ENCODE measurements at places on chromosomes 4 and X. TPM values are rescaled to one million over a fixed set of nuclear protein-coding genes. Genes with fewer than 3 reads are reported as not detected.

- no peak for DNase-seq
- H3K4me3 ChIP-seq = no peak overlapping the region
- no peaks in the 10 kb centered on the region for H3K36me3 ChIP-seq
- peaks cover 7% of the 10 kb centered on the region for H3K4me1 ChIP-seq
- H3K27ac ChIP-seq = no peak overlapping the region
- peaks cover 28% of the 10 kb centered on the region for H3K27me3 ChIP-seq
These were observed 2.8 kb downstream of the EREG start for GRCh38 chr4:74367656-74368290.

DNA sequence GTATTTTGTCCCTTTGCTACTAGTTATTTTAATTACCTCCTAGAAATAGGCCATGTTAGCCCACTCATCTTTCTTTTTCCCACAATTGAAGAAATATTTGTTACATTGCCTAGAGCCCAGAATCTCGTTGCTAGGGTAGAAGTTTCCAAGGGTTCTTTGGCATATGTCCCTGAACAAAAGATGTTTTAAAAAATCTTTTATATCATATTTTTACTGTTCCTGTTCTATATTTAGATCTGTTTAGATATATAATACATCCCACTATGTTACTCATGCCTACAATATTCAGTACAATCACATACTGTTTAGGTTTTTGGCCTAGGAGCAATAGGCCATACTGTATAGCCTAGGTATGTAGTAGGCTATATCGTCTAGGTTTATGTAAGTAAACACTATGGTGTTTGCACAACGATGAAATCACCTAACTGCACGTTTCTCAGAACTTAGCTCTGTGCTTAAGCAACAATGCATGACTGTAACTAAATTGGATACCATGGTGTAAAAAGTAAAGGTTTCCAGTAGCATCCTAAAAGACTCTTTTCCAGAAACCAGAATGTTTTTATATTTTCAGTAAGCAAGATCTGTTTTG lies 236.0 kb upstream of the SLIT2 start:
- H3K27me3 ChIP-seq = no peaks in the 10 kb centered on the region
- H3K27ac ChIP-seq = no peak overlapping the region
- H3K4me1 ChIP-seq = no peaks in the 10 kb centered on the region
- H3K4me3 ChIP-seq = no peak overlapping the region
- DNase-seq = no peak

DNA sequence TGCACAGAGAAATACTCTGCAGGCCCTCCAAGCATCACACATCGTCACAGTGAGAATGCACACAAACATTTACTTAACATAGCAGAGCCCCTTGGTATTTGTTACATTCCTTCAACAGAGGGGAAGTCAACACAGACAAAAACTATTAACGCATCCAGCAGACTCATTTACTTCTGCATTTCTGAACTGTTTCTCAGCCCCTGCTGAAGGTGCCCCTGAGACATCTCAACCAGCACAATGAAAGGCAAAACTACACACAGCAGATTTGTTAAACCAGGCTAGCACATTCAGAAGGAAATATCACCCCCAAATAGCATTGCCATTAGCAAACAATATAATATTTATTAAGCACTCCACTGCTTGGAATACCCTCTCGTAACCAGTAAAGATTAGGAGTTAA lies 367.0 kb downstream of the RAB28 start:
- no peak overlapping the region for H3K27ac ChIP-seq
- no peaks in the 10 kb centered on the region for H3K4me1 ChIP-seq
- H3K27me3 ChIP-seq = no peaks in the 10 kb centered on the region
- H3K4me3 ChIP-seq = no peak overlapping the region
- DNase-seq = no peak

GRCh38 chr4:84530871-84531270 lies 31.8 kb upstream of the NKX6-1 start:
- H3K27me3 ChIP-seq = no peaks in the 10 kb centered on the region
- no peaks in the 10 kb centered on the region for H3K4me1 ChIP-seq
- no peak overlapping the region for H3K27ac ChIP-seq
- no peak for DNase-seq
- H3K4me3 ChIP-seq = no peak overlapping the region
- no peaks in the 10 kb centered on the region for H3K36me3 ChIP-seq

DNA sequence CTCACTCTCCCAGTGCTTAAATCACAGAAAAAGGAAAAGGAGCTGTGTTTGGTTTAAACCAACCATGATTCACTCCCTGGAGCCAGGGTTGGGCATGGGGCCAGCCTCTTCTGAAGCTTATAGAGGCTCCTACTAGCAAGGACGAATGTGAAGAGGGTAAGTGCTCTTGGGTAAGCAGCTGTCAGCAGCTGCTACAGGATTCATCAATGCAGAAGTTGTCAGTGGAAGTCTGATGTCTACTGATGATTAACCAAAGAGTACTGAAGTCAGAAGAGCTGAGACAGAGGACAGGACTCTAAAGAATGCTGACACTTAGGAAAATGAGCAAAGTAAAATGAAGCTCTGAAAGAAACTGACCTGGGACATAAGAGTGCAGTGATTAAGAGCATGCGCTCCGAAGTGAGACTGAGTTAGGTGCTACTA lies 32.7 kb upstream of the JADE1 start:
- no peak overlapping the region for H3K4me3 ChIP-seq
- no peaks in the 10 kb centered on the region for H3K36me3 ChIP-seq
- no peak for DNase-seq
- H3K27me3 ChIP-seq = no peaks in the 10 kb centered on the region
- no peak overlapping the region for H3K27ac ChIP-seq

DNA sequence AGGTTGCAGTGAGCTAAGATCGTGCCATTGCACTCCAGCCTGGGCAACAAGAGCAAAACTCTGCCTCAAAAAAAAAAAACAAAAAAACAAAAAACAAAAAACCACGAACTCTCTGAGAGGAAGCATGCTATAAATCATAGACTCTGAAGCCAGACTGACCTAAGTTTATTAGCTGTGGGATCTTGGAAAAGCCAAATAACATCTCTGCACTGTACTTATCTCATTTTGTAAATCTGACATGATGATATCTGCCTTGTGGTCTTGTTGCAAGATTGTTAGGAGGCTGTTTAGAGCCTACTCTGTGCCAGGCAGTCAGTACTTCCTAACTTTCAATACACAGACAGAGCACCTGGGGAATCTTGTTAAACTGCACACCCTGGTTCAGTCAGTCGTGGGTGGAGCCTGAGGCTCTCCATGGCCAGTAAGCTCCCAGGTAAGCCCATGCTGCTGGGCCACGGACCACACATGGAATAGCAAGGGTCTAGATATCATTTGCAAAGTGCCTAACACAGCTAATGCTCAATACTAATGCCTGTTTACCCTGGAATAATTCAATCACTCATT lies 107.6 kb upstream of the SMIM10 start:
- H3K4me3 ChIP-seq = no peak overlapping the region
- no peaks in the 10 kb centered on the region for H3K36me3 ChIP-seq
- no peaks in the 10 kb centered on the region for H3K27me3 ChIP-seq
- 0 out of 2 replicates have a peak, but pooled peaks cover 4% of the 10 kb centered on the region for H3K4me1 ChIP-seq
- DNase-seq = no peak

DNA sequence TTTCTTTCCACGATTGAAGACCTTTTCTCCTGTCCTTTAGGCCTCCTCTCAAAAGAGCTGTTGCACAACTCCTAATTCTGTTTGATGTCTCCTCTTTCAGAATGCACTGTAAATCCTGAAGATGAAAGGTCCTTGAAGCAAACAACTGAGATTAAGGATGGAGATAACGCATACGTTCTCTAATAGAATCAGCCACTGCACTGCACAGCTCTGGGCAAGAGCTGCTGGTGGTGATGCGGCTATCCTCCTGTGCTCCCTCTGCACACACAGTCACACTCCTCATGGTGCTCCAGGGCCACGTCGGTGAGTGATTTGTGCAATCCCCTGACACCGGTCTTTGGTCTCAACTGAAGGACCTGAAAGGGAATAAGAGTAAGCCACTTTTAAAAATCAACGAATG lies 208.7 kb downstream of the PDGFC start:
- no peak for DNase-seq
- no peak overlapping the region for H3K4me3 ChIP-seq
- no peak overlapping the region for H3K27ac ChIP-seq
- no peaks in the 10 kb centered on the region for H3K4me1 ChIP-seq
- no peaks in the 10 kb centered on the region for H3K36me3 ChIP-seq

- DNase-seq = no peak
- peaks cover 20% of the 10 kb centered on the region for H3K4me1 ChIP-seq
- H3K27me3 ChIP-seq = no peaks in the 10 kb centered on the region
- H3K36me3 ChIP-seq = no peaks in the 10 kb centered on the region
- no peak overlapping the region for H3K4me3 ChIP-seq
- H3K27ac ChIP-seq = no peak overlapping the region
These were observed 207.7 kb upstream of the SLIT2 start for GRCh38 chr4:20043991-20044390.

DNA sequence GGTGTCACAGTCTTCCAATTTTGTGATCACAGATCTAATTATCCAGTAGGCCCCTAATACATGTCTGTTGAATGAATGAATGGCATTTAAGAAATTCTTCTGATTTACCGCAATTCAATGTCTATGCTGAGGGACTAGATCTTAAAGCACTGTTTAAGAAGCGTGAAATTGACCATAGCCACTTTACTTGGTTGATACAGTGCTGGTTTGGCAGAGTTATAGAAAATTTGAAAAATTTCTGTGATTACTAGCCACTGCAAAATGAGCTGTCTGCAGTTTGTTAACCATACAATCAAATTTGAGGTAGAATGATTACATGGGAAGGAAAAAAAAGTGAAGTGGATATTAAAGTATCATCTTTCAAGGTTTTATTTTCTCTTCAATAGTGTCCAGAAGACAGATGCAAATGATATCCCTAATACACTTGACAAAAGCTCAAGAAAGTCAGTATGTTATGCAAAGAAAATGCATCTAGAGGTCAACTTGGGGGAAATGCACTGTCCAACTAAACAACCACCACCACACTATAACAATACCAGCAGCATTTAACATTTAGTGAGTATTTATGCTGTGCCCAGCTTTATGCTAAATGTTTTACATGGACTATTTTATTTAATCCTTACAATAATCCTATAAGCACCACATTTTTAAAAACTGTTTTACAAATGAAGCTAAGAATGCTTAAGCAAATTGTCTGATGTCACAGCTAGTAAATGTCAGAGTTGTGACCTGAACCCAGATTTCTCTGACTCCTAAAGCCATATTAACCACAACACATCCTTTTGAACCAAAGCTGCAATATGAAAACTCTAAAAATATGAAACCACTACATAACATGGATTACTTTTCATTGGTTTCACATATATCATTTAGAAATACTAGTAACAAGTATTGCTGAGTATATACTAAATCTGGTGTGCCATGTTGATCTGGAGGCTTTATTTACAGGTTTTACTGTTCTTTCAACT lies 217.9 kb upstream of the MAB21L2 start:
- H3K36me3 ChIP-seq = no peaks in the 10 kb centered on the region
- H3K4me3 ChIP-seq = no peak overlapping the region
- no peak for DNase-seq
- peaks cover 17% of the 10 kb centered on the region for H3K27me3 ChIP-seq

DNA sequence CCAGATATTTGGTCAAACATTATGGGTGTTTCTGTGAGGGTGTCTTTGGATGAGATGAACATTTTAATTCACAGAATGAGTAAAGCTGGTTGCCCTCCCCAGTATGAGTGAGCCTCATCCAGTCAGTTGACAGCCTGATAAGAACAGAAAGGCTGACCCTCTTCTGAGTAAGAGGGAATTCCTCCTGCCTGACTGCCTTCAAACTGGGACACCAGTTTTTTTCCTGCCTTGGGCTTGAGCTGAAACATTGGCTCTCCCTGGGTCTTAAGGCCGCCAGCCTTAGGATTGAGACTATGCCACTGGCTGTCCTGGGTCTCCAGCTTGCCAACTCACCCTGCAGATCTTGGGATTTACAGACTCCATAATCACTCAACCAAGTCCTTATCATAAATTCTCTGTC lies 14.5 kb upstream of the MAML3 start:
- no peaks in the 10 kb centered on the region for H3K4me1 ChIP-seq
- H3K36me3 ChIP-seq = no peaks in the 10 kb centered on the region
- no peak overlapping the region for H3K4me3 ChIP-seq
- DNase-seq = peak; percentile 31
- no peaks in the 10 kb centered on the region for H3K27me3 ChIP-seq

DNA sequence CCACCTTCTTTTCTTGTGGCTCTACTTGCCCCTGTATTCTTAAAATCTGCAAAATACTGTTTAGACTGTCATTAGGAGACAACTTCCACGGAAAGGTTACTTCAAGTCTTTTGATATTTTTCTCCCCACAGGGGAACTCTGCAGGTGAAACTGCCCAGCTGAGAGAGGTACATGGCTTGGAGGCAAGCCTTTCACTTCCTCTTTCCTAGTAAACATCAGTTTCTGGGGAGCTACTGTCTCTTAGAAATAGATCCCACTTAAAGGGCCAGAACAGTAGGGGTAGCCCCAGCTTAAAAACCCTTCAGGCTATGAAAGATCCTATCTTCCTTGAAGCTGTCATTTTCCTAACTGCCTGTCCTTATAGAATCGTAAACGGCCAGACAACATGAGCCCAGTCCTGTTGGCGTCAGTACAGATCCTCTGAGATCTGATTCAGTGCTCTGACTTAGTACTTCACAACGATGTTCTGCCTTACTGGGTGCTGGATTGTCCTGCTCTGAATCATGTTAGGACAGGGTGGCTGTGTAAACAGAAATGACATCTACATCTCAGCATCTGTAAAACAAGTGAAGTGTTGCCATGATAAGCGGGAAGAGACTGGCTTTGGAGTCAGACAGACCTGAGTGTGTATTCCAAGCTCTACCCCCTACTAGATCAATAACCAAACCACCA lies 102.1 kb downstream of the ITIH6 start:
- no peak for DNase-seq
- H3K4me1 ChIP-seq = no peaks in the 10 kb centered on the region
- H3K36me3 ChIP-seq = no peaks in the 10 kb centered on the region
- H3K27me3 ChIP-seq = no peaks in the 10 kb centered on the region
- no peak overlapping the region for H3K4me3 ChIP-seq
- H3K27ac ChIP-seq = no peak overlapping the region

GRCh38 chr4:113837397-113837796 lies 75.9 kb upstream of the CAMK2D start:
- H3K4me1 ChIP-seq = no peaks in the 10 kb centered on the region
- no peak overlapping the region for H3K4me3 ChIP-seq
- no peaks in the 10 kb centered on the region for H3K27me3 ChIP-seq
- no peaks in the 10 kb centered on the region for H3K36me3 ChIP-seq
- no peak for DNase-seq

GRCh38 chr4:94523617-94524016 lies 71.9 kb downstream of the PDLIM5 start:
- H3K4me3 ChIP-seq = no peak overlapping the region
- no peak overlapping the region for H3K27ac ChIP-seq
- no peaks in the 10 kb centered on the region for H3K4me1 ChIP-seq

DNA sequence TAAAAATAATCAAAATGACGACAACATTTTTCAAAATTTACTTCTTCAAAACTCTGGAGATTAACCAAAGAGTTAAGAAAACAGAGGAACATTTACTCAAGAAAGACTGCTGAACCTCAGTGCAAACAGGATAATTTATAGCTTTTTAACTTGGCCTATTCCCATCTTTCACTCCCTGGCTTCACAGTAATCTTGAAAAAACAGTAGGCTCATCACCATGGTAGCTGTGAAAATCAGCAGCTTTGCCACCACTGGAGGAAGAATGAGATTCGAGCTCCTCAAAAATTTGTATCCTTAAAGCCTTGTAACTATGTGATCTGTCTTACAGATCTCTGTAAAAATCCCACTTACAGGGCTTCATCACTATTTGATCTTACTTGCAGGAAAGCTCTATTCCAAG lies 447.7 kb upstream of the CTSO start:
- no peak overlapping the region for H3K27ac ChIP-seq
- H3K27me3 ChIP-seq = no peaks in the 10 kb centered on the region
- no peaks in the 10 kb centered on the region for H3K36me3 ChIP-seq
- no peak overlapping the region for H3K4me3 ChIP-seq

Gene GPM6B
- 82.6 TPM for polyA plus RNA-seq

Gene ADAM29
- polyA plus RNA-seq = not detected

Gene ARR3
- polyA plus RNA-seq = not detected

Gene RIPPLY1
- not detected for polyA plus RNA-seq

Gene DUX4
- not detected for polyA plus RNA-seq
